ENCODE measurements at places on chromosomes 12 and 14.

GRCh38 chr14:45246691-45247090, 6.3 kb downstream of the MIS18BP1 start:
- no peak for DNase-seq

DNA sequence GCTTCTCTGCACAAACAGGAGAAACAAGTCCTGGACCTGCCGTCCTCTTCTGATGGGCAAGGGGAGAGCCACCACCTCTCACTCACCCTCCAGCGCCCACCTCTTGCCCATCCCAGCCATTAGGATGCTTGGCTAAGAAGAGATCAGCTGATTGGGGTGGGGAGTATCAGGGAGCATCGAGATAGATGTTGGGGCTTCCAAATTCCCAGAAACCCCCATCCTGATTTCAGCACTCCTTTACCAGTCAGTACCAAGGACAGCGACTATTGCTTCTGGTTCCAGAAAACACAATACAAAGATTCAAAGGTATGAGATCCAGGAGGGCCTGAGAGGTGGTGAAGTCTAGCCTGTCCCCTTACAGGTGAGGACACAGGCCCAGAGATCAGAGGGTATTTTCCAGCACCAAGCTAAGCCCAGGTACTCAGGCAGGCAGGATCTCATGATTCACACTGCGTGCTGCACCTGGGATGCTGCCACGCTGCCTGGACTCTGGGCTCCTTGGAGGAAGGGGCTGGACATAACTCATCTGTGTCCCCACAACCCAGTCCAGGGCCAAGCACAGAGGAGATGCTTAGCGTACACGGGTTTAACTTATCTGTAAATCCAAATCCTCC, 76.6 kb downstream of the TUNAR start:
- peak; percentile 11 for DNase-seq

- no peak for DNase-seq
These were observed 59.0 kb downstream of the RPS29 start for GRCh38 chr14:49527221-49527620.

- no peak for DNase-seq
These were observed 36.3 kb downstream of the STK38L start for GRCh38 chr12:27280412-27280811.

DNA sequence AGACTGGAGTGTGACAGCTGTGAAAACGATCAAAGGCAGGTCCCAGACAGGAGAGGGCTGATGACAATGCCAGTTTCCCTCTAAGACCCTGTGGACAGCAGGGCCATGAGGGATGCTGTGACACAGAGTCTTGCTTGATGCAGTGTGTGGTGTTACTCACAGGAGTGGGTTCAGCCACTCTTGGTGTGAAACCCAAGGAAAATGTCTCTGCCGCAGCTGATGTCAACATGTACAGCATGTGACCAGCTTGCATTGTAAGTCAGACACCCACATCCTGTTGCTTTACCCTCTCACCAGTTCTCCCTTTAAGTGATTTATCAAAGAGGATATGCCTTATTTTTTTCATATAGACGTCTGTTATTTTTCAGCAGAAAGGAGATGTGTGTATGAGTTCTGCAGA, 268.6 kb downstream of the BTG1 start:
- DNase-seq: peak; percentile 54

DNA sequence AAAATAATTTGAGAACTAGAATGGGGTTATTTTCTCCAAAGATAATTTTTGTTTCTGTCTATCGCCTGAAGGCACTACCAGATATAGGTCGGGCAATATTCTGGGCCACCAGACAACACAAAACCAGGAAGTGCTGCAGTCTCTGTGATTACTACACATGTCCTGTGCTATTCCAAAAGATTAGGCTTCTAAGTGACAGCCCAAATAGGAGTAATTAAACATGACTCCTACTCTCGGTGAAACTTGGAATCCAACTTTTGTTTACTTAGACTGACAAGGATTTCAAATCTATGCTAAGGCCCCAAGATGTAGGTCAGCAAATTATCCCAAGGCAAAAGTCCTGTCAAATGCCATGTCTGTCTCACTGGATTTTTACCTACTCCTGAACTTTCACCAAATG, 157.6 kb upstream of the LRFN5 start:
- DNase-seq: no peak

GRCh38 chr12:47736877-47737676, 11.8 kb upstream of the ENDOU start:
- DNase-seq: peak; percentile 79
